ENCODE measurements at places on chromosomes 13 and 19.

DNA sequence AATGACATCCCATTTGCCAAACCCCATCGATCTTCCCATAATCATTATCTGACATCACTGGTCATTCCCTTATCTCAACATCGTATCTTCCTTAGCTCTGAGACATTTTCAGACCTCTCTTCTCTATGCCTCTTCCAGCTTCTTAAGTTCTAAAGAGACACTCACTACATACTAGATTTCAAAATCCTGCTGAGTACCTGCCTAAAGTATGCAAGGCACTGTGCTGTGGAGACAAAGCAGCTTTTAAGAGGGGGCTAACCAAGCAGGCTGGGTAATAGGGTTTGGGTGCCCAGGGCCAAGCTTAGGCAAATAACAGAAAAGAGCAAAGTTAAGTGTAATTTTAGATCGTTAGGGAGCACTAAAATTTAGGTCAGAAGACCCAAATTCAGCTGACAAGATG, 3.4 kb upstream of the POMP start:
- no peak for DNase-seq

- DNase-seq: no peak
These were observed 1154.6 kb downstream of the OLFM4 start for GRCh38 chr13:54183166-54183565.

GRCh38 chr13:112209266-112209665, 142.3 kb downstream of the SOX1 start:
- no peak for DNase-seq

- no peak for DNase-seq
These were observed 9.3 kb downstream of the POU2F2 start for GRCh38 chr19:42122691-42123607.

DNA sequence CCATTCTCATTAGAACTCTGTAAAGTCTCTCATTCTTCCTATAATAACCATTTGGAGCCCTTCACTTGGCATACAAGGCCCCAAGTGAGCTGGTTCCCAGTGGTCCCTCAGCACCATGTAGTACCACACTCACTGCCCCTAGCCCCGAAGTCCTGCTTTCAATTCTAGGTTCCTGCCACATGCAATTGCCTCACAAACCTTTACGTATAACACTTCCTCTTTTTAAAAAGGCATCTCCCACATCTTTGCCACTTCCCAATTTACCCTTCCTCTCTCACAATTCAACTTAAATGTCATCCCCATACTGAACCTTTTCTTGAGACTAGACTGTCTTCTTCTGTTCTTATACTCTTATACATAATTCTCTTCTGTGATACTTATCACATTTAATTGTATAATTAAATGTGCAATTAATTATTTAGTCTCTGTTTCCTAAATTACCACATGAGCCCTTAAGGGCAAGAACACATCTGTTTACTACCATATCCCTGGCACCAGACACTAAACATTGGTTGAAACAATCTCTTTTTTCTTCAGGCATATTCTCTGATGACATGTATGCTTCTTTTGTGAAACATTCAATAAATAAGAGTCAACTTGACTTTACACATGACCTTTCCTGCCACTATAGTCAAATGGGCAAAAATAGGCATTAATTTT, 304.0 kb downstream of the SPRY2 start:
- DNase-seq: no peak

DNA sequence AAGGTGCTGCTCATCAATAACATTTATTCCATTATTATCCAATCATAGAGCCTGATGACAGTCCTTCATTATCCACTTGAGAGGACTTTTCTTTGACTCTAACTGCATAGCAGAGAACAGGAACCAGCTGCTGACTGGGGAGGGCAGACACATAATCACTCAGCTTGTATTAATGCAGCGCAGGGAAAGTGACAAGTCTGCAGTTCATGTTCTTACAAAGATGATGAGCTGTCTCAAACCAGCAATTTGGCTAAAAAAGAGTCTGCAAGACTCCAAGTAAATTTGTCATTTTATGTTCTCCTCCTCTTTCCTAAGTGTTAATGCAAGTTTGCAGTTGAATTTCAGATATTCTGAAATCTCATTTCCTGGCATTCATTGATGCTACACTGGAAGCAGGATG, 40.0 kb upstream of the CBY2 start:
- DNase-seq: no peak
